ENCODE measurements at places on chromosomes 2 and 18.

DNA sequence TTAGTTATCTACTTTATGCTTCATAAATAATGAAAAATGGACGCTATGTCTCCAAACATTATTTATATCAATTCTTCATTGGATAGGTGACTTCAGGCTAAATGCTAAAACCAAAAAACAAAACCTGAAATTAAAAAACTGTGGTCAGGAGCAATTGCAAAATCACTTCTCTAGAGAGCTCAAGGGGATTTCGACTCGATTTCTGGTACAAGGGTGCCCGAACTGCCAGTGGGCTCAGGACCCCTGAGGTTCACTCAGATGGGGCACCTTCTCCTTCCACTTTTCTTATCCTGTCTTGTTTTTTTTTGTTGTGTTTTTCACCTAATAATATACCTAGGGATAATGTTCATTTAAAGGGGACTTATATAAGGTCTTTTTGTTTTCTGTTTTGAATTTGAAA is 65.8 kb upstream of the CELF4 start:
- no peak for DNase-seq

GRCh38 chr2:9423922-9424272 is 443 bp downstream of the CPSF3 start:
- no peak for DNase-seq

GRCh38 chr18:79447703-79448367 is 52.1 kb downstream of the NFATC1 start:
- DNase-seq: no peak

- DNase-seq: no peak
Observed at GRCh38 chr2:33178209-33178608, 231.5 kb downstream of the LTBP1 start.
